ENCODE measurements at places on chromosomes 2 and 18. TPM values are rescaled to one million over a fixed set of nuclear protein-coding genes. Genes with fewer than 3 reads are reported as not detected.

- no peak for DNase-seq
These were observed 96.9 kb downstream of the MYOM1 start for GRCh38 chr18:3122851-3123250.

- no peak for DNase-seq
These were observed 21.1 kb downstream of the ARHGAP15 start for GRCh38 chr2:143150287-143150686.

- peak; percentile 77 for DNase-seq
These were observed 19.2 kb downstream of the CDC42EP3 start for GRCh38 chr2:37652199-37652640.

DNA sequence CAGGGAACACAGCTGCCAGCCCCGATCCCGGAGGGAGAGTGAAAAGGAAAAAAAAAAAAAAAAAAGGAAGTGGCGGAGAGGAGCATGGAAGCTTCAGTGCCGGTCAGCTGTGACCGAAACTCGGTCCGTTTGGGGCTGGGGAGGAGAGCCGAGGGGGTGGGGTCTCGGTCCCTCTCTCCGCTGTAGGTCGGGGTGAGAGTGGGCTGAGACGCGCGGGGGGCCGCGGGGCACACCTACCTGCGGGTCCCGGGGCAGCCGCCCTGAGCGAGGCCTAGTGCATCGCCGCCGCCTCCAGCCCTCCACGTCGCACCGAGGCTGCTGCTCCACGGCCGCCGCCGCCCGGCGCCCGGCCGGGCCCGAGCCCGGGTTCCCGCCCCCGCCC, 536 bp downstream of the VPS54 start:
- peak; percentile 41 for DNase-seq

DNA sequence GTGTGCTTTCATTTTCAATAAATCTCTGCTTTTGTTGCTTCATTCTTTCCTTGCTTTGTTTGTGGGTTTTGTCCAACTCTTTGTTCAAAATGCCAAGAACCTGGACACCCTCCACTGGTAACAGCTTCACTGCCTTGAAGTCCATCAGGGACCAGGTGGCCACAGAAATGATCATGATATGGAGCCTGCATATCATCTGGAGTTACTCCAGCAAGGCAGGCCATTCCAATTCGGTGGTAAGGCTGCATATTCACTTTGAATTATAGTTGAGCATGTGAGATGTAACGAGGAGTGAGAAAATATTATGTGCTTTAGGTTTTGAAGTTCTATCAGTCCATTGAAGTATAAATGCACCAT, 26.3 kb upstream of the SPATA3 start:
- no peak for DNase-seq

- no peak for DNase-seq
These were observed 221.7 kb downstream of the PAX3 start for GRCh38 chr2:222076973-222077690.

GRCh38 chr2:180056367-180057118, 49.4 kb upstream of the CWC22 start:
- no peak for DNase-seq

- DNase-seq, result peak; percentile 69
These were observed 50.9 kb downstream of the COL3A1 start for GRCh38 chr2:189024901-189025618.

- no peak for DNase-seq
These were observed 743.7 kb downstream of the GALR1 start for GRCh38 chr18:77993188-77993981.

GRCh38 chr2:22134421-22134820, 1010.7 kb downstream of the TDRD15 start:
- no peak for DNase-seq

DNA sequence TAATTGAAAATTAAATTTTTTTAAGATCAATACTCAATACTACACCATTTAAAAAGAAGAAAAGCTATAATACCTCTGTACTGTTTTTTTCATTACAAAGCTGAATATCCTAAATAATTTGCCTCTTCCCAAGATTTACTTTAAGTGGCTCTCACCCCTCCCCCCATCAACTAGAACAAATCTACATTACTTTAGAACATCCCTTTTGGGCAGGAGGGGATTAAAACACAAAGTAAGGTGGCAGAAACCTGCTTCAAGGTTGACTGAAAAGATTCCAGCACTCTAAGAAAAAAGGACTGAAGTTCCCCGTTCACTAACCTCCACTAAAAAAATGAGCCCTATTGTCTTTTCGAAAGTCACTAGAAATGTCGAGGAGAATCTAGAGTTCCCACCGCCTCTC, 42.3 kb downstream of the SLC38A11 start:
- DNase-seq, result no peak

GRCh38 chr2:148599109-148599991, 45.2 kb upstream of the EPC2 start:
- no peak for DNase-seq

- DNase-seq, result no peak
These were observed 7.1 kb upstream of the WNT10A start for GRCh38 chr2:218873359-218874194.

- DNase-seq, result no peak
These were observed 219.7 kb upstream of the SPRED2 start for GRCh38 chr2:65652066-65652465.

DNA sequence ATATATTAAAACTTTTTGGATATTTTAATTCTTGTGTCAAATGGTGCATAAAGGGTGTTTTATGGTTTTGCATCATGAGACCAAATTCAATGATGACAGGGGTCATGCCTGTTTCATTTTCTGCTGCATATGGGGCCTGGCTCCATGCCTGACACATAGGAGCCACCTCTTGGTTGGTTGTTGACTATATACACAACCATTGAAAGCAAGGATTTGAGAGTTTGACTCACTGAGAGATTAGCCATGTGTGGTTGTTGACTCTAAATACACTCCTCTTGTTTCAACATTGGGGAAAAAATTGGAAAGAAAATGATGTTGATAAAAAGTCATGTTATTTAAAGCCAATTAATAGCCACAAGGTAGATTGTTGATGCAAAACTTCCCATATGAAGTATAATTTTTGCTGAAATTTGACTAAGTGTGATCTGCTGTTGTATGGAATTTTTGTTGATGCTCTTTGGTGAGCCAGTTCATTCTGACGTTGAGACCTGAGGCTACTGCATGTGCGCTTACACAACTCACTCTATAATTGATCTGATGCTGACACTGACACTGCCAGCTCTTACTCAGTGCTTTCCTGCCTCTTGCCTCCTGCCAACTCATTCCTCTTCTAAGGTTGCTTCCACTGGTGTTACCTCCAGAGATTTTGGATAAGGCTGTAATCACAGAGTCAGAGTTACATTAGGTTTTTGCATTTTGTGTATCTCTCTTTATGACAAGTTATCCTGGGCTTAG, 446.2 kb upstream of the SLC14A2 start:
- no peak for DNase-seq

- DNase-seq, result peak; percentile 40
These were observed 246.1 kb downstream of the EXOC6B start for GRCh38 chr2:72579591-72580180.

GRCh38 chr2:27889774-27890145, 427 bp downstream of the RBKS start:
- no peak for DNase-seq

RUFY4 gene
- polyA plus RNA-seq, result not detected

TXNL4A gene
- 82.3 TPM for polyA plus RNA-seq

C2orf80 gene
- not detected for polyA plus RNA-seq

ADD2 gene
- 2.4 TPM for polyA plus RNA-seq

SULT6B1 gene
- not detected for polyA plus RNA-seq

SP140 gene
- polyA plus RNA-seq, result 1.9 TPM

NEU2 gene
- polyA plus RNA-seq, result not detected

IFIH1 gene
- 4.3 TPM for polyA plus RNA-seq

PXDN gene
- polyA plus RNA-seq, result 146 TPM
